Activated CD4-positive, alpha-beta T cell treated with anti-CD3 and anti-CD28 coated beads, Interleukin-2, amount 50 U/mL, for 1 hour (primary cell): ENCODE measurements at places on chromosomes 1 and 21.

DNA sequence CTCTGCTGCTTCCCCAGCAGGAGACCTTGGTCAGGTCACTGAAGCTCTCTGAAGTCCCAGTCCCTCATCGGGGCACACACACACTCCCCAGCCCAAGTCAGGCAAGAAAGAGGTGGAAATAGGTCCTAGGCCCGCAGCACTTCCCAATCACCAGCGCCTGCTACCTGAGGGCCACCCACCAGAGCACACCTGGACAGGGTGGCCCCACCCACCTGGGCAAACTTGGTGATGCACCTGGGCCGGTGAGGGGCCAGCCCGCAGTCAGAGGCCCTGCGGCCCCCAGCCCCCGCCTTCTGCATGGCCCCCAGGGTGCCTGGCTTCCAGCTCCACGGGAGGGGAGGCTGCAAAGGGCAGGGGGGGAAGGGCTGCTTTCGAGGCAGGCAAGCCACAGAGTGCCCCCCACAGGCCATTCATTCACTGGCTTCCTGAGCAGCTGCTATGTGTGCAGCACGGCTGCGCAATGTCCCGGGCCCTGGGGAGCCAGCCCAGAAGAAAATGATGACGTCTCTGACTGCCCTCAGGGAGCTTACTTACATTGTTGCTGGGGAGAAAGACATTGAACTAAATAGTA, 4.7 kb downstream of the SH2D5 start:
- no peak for DNase-seq

- no peak for DNase-seq
Measured at GRCh38 chr1:83055391-83056170, 943.4 kb downstream of the TTLL7 start.

GRCh38 chr1:204493145-204493983, 1.2 kb downstream of the PIK3C2B start:
- no peak for DNase-seq

- DNase-seq, result no peak
Measured at GRCh38 chr1:209884665-209885117, 53.3 kb upstream of the SYT14 start.

DNA sequence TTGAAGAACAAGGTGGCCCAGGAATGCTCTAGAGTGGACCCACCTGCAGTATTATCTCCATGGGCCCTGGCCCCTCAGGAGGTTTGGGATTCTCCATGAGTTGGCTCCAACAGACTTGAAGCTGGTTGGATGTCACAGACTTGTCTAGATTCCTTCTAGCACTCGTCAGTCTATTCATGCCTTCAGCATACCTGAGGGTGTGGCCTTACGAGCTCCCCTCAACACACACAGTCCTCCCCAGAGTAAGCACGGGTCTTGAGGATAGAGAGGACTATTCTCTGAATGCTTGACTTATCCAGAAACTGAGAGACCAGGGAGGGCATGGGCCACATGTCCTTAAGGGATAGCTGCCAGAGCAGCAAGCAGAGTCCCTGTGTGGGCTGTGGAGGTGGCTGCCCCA, 45.9 kb upstream of the COL6A1 start:
- no peak for DNase-seq

DNA sequence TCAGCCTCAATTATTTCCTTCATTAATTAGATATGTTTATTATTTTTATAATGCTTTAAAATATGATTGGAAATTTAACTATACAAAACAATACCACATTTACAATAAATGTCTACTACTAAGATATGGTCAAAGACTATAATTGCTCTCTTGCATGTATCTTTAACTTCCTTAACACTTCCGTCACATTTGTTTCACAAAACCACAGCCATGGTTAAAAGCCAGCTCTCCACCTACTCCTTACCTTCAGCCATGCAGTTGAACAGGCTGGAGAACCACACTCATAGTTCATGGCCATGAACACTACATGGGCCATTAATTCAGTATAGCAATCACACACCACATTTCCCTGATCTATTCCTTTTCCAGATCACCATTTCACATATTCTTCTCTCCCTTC, 72.2 kb downstream of the NME7 start:
- DNase-seq, result no peak

- DNase-seq, result no peak
Measured at GRCh38 chr1:111768023-111768422, 12.3 kb downstream of the DDX20 start.

GRCh38 chr1:38727684-38728584, 131.6 kb downstream of the RRAGC start:
- DNase-seq, result no peak

- DNase-seq, result no peak
Measured at GRCh38 chr1:20469406-20470076, 16.5 kb downstream of the CAMK2N1 start.

- DNase-seq, result no peak
Measured at GRCh38 chr1:61055110-61055614, 27.2 kb upstream of the NFIA start.

- DNase-seq, result no peak
Measured at GRCh38 chr1:109228167-109228566, 14.4 kb downstream of the SARS1 start.

DNA sequence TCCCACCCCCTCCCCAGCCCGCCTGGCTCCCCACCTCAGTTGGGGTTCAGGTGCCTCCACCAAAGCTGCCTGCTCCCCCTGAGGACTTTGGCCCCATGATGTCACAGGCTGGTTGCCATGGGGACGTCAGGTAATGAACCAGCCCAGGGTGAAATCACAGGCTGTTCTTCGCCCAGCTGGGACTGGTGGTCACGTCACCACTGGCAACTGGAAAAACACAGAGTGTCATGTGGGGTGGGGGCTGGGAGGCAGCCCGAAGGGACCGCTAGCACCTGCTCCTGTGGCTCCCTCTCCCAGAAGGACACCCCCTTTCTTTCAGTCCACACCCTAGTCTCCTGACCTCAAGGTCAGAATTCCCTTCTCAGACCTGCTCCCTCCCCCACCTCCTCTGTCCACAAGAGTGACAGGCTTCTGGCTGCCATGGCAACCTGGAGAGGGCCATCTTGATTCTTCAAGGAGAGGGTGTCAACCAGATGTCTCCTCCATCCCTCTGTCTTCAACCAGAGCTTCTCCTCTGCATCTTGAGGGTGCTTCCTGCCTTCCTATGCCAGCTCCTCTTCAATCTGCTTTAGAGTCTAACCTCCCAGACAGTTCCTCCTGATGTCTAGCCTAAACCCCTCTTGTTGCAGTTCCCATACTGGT, 6.2 kb downstream of the FAM131C start:
- peak; percentile 8 for DNase-seq

DNA sequence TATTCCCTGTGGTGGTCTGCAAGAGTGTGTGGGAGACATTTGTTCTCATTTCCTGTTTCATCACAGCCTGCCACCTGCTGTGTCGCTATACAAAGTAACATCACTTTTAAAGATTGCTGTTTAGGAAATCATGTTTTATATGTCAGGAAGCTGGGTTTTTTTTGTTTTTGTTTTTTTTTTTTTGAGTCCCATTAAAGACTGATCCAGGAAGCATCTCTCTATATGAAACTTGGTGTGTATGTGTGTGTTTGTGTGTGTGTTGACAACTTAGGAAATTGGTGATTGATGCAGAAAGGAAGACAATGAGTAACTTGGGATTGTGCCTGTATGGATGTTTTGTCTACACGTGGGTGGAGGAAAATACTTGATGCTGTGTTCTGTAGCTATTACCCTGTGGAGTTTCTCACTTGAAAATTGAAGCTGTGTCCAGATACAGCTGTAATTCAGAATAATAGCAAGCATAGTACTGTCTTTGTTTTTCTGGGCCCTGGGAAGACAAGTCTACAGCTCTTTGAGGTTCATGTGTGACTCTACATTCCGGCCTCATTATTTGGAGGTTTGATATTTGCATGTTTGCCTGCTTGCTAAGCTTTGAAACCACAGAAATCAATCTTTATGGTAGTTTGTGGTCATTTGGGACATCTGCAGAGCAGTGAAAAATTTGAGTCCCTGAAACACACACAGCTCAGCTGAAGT, 47.9 kb downstream of the LAMC1 start:
- DNase-seq, result no peak
